Left lung (tissue), 14 donors: ENCODE measurements at places on chromosomes 13 and 19. TPM values are rescaled to one million over a fixed set of nuclear protein-coding genes. Genes with fewer than 3 reads are reported as not detected.

Gene ICAM3
- polyA plus RNA-seq: 11.4 TPM

Gene C19orf81
- not detected for polyA plus RNA-seq

Gene ODAD3
- polyA plus RNA-seq: 0.84 TPM

Gene MADCAM1
- 5.8 TPM for polyA plus RNA-seq

Gene ZSCAN4
- 0.17 TPM for polyA plus RNA-seq

Gene ZNF536
- polyA plus RNA-seq: 2.9 TPM

- no peak for DNase-seq
Measured at GRCh38 chr13:25963674-25964073, 88.1 kb downstream of the SHISA2 start.

DNA sequence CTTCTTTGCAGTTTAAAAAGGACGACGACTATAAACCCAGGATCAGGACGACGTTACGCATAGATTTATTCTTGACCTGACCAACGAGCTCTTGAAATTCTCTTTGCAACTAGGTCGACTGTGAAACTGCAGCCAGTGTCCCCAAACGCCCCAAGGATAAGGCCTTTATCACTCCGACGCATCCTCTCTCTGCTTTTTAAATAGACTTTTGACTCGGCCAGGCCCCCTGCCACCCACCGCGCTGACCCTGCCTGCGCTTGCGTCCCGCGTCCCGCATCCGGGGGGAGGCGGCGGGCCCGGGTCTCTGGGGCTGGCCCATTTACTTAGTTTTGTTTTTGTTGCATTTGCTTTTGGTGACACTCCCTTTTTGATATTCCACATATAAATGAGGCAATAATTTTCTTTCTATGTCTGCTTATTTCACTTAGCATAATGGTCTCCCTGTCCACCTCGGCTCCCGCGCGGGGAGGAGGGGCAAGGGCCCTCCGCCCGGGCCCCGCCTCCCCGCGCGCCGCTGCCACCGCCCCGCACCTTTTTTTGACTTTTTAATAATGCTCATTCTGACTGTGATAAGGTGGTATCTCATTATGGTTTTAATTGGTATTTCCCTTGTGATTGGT, 17.4 kb downstream of the RB1 start:
- DNase-seq: no peak

GRCh38 chr13:112771877-112772538, 82.2 kb downstream of the ATP11A start:
- DNase-seq: no peak

GRCh38 chr13:57874530-57874929, 243.0 kb downstream of the PCDH17 start:
- no peak for DNase-seq

GRCh38 chr13:90177512-90177911, 1170.0 kb upstream of the MIR17HG start:
- DNase-seq: no peak

- no peak for DNase-seq
Measured at GRCh38 chr19:2119921-2120785, 23.4 kb downstream of the IZUMO4 start.

DNA sequence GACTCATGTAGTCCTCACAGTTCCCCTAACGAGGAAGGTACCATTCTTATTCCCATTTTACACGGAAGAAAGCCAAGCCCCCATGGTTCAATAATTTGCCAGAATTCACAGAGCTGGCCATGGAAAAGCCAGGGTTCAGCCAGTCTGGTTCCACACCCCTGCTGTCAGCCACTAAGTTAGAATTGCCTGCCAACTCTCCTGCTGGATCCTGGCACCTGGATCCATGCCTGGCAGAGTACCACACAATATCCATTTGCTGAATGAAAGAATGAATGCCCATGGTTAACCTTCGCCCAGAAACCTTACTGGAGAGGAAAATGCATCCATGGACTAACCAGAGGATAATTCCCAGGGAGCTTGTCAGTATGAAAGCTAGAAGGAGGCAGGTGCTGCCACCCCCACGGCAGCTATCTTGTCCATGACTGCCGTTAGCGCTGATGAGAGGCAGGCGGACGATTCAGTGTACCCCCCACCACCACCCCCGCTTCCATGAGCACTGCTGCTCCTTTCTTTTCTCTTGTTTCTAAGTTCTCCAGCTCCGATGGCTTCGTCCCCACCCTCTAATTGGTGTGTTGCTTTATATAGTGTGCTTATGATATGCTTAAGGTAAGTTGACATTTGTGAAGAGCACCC, 114.5 kb downstream of the SLC7A1 start:
- DNase-seq: no peak

DNA sequence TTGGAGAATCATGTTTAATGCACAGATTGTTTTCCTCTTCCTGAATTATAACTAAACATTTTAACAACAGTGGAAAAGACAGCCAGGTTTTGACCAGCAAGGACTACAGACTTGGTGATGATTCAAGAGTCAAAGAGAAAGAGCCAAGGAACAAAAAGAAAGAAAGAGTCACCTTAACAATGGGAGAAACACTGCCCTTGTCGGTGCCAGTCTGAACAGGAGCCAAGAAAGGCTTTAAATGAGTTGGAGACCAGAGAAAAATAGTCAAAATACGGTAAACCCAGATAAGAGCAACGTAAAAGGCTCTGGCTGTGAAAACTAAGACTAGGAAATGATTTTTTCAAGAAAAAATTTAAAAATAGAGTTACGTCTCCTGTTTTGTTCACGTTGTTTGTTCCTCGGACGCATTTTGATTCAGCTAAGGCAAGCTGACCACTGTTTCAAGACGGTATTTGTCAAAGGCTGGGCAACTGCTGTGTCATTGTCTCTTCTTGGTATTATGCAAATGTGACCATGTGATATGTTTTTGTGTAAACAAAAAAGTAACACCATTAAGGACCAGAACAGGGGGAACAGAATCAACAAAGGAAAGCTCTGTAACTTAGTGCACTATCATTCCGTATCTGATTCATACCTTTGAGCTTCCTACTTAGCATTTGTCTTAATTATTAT, 634.5 kb downstream of the LIG4 start:
- DNase-seq: no peak

GRCh38 chr19:13115936-13116281, 631 bp downstream of the TRMT1 start:
- no peak for DNase-seq

DNA sequence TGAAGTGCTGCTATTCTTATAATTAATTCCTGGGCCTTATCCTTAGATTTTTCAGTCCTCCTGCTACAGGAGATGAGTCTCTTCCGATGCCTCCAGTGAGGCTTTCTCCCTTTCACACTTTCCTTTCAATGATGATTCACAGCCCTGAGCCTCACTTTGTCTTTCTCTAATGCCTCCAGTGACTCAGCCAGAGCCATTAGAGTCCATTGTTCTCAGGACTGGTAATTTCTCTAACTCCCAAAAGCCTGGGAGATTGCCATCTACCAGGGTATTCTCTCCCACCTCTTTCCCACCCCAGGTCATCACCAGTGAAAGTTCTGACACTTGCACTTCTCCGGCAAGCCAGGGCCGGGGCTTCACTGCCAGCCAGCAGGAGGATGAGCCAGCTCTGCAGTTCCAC, 49.6 kb upstream of the ARGLU1 start:
- no peak for DNase-seq

GRCh38 chr13:98922306-98922705, 55.6 kb downstream of the DOCK9 start:
- no peak for DNase-seq

GRCh38 chr13:99677116-99677951, 176.1 kb downstream of the TM9SF2 start:
- no peak for DNase-seq

DNA sequence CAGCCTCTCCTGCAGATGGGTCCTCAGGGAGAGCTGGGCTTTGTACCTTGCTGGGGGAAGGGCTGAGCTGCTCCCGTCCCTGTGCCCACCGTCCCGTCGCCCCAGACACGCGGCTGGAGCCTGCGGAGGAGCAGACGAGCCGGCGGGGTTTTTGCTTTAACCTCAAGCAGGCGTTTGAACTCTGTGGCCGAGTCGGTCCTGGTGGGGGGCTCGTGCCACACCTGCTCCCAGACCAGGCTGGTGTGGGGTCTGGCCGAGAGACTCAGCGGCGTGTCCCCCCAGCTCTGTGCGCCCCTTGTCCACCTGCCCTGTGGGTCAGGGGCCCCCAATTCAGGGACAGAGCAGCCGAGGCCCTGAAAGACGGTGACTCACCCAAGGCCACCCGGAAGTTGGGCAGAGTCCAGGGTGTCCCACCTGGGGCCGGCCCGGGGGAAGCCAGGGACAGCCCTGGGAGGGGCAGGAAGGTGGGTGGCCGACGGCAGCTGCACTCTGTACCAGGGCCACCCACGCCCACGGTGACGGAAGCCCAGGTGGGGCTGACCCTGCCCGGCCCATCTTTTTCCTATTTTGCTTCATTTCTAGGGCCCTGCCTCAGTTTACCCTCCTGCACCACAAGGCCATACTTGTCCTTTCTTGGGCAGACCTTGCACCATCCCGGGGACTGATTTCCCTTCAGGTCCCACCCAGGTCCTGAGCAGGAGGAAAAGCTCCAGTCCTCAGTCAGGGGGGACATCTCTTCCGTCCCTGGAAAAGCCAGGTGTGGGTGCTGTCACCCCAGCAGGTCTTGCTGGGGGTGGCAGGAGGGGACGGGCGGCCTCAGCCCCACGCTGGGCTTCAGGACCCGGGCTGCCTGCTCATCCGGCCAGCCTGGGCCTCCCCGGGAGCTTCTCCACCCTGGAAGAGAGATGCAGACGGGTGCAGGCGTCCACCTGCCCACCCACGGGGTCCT, 5.3 kb downstream of the EFNA2 start:
- no peak for DNase-seq

- DNase-seq: peak; percentile 78
Measured at GRCh38 chr19:6590827-6591319, at the start of gene CD70. TSS of gene CD70 (minus strand) at chr19:6591150. CDS start at chr19:6591002, 148 bp downstream.

DNA sequence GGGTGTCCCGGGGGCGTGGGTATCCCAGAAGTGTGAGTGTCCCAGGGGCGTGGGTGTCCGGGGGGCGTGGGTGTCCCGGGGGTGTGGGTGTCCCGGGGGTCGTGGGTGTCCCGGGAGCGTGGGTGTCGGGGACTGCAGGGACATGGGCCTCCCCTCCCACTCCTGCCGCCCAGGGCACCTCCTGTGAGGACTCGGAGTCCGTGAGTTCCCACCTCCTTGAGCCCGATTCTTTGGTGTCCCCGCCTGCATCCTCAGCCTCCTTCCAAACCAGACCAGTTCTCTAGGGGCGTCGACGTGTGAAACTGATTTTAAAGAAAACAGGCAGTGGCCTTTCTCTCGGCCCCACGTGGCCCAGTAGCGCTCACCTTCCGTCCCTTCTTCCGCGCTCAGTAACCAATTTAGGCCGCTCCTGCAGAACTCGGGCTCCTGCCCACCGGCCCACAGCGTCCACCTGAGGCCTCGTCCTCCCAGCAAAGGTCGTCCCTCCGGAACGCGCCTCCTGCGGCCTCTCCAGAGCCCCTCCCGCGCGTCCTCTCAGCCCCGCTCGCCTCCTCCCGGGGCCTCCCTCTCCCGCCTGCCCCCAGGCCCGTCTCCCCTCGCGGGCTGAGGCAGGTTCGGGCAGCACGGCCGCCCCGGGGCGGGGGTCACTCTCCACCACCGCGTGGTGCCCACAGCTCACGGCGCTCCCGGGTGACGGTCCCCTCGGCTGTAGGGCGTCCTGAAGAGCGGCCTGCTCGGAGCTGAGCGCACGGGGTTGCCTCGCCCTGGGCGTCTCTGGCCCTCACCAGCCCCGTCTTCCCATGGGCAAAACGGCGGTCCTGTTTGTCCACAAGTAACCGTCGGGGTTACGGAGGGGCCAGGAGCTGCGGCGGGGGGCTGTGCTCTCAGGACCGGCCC, 3.8 kb downstream of the F7 start:
- DNase-seq: peak; percentile 26
